ENCODE measurements at places on chromosomes 3 and 15. TPM values are rescaled to one million over a fixed set of nuclear protein-coding genes. Genes with fewer than 3 reads are reported as not detected.

Gene LPCAT4
- total RNA-seq = 8.8 TPM

Gene CCDC54
- total RNA-seq = not detected

Gene TMC3
- total RNA-seq = not detected

Gene SEMA4B
- 17.8 TPM for total RNA-seq

Gene NMNAT3
- total RNA-seq = 0.32 TPM

Gene CYP1A2
- total RNA-seq = not detected

Gene STRA6
- total RNA-seq = 13.1 TPM

Gene BTBD1
- 70.6 TPM for total RNA-seq

Gene MYZAP
- 0.72 TPM for total RNA-seq

Gene CTXN2
- total RNA-seq = not detected

Gene GPR27
- total RNA-seq = not detected

Gene ZIC4
- total RNA-seq = not detected

Gene DTWD1
- total RNA-seq = 56.0 TPM

Gene TEX55
- total RNA-seq = not detected

Gene LRTM1
- total RNA-seq = not detected

Gene PTH1R
- total RNA-seq = 1.4 TPM

Gene COL8A1
- 40.2 TPM for total RNA-seq

Gene LRRC15
- total RNA-seq = not detected

Gene SNTN
- not detected for total RNA-seq

Gene GOLGA8B
- 32.7 TPM for total RNA-seq

Gene GOLGA8S
- total RNA-seq = not detected

Gene LRRN1
- total RNA-seq = 0.40 TPM

Gene IMPG2
- 0.24 TPM for total RNA-seq

Gene CMTM7
- total RNA-seq = 15.0 TPM

Gene ROPN1
- total RNA-seq = not detected

Gene CCDC13
- total RNA-seq = 1.8 TPM

Gene DOCK3
- total RNA-seq = under 0.01 TPM

Gene TMEM207
- total RNA-seq = not detected

Gene C3orf85
- not detected for total RNA-seq

Gene GPR149
- not detected for total RNA-seq

Gene LOXL1
- 63.7 TPM for total RNA-seq

Gene RGMA
- 5.3 TPM for total RNA-seq

Gene CCDC39
- total RNA-seq = not detected

Gene GPR87
- not detected for total RNA-seq

Gene TMEM266
- 0.39 TPM for total RNA-seq

Gene GOLGA8M
- 0.26 TPM for total RNA-seq

Gene PML
- 54.7 TPM for total RNA-seq

Gene MAP6D1
- total RNA-seq = 1.4 TPM

Gene AGBL1
- total RNA-seq = not detected

Gene SOX14
- not detected for total RNA-seq

Gene ZNF502
- 6.5 TPM for total RNA-seq

Gene AADAC
- 1.3 TPM for total RNA-seq
